ENCODE measurements at places on chromosomes 7 and 10. TPM values are rescaled to one million over a fixed set of nuclear protein-coding genes. Genes with fewer than 3 reads are reported as not detected.

CCDC201 gene
- not detected for total RNA-seq

DNA sequence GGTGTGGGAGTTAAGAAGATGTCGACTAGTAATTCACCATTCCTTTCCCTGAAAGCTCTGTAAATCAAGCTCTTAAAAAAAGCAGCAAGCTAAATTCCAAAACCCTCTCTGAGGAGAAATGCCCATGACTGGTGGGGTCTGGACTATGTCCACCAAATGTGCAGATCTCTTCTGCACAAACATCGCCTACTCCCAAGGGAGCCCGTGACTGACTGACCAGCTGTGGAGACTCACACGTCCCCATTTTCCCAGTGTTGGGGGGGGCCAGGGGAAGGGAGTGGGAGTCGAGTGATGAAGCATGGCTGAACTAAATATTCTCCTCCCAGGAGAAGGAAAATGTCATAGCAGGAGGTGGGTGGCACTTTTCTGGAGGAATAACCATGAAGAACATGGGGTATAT is 164.1 kb upstream of the HPS1 start:
- no peak for DNase-seq

GRCh38 chr7:68537774-68538071 is 1060.6 kb upstream of the AUTS2 start:
- DNase-seq, result no peak

- no peak for DNase-seq
Observed at GRCh38 chr7:117672453-117672852, 192.6 kb downstream of the CFTR start.

- DNase-seq, result no peak
Observed at GRCh38 chr10:104778371-104778770, 137.3 kb downstream of the SORCS3 start.

- DNase-seq, result no peak
Observed at GRCh38 chr10:23768281-23768680, 329.4 kb downstream of the OTUD1 start.

PILRA gene
- not detected for total RNA-seq

DNA sequence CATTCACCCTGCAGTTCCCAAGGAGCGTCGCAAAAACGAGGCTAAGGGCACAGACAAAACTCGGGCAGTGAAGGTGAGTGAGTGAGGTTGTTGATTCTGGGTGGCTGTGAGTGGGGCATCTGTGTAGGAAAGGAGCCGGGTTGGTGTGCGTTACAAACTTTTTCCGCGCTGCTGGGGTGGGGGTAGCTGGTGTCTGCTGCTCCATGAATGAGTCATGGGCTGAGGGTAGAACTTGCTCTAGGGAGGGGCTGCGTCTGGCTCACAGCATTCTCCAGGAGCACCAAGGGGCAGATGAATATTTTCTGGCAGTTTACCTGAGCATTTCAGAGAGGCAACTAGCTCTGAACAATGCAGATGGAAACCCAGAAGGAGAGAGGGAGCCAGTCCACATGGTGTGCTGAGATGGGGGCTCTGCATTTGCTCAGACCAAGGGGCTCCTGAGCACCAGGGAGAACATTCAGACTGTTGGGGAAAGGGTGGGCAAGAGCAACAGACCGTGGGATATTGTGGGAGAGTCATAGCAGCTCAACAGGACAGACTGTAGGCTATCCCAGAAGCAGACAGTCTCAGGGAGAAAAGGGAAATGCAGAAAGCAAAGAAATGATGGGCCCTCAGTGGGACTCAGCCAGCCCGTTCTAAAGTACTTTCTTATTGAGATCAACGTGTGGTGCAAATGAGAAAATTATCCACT is 18.8 kb downstream of the NOBOX start:
- DNase-seq, result peak; percentile 39

DNA sequence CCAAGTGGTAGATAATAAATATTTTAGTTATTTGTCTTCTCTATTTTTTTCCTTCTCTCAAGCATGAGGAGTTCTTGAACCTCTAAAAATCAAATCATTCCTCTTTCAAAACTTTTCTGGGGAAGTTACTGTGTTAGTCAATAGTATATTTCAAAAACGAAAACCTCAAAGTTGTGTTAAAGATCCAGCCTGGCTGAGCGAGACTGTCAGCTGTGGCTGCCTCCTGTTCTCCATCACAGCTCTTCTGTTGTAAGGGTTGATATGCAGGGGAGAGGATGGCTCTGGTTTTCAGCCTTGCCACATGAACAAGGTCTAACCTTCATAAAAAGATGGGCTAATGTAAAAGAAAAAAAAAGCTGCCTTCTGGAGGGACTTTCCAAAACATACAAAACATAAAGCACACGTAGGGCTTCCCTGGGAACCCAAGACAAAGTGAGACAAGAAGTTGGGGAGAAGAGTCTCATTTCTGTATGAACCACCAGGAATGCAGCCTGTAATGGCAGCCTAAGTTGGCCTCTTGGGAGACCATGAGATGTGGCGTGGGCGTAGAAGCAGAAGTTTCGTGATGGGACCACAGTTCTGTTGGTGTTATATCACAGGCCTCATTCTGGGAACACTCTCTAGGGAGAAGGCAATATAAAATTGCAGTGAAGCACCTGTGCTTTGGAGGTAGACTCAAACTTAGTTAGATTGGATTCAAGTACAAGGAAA is 77.9 kb upstream of the FHIP2A start:
- DNase-seq, result no peak

ERVW-1 gene
- total RNA-seq, result not detected

GRCh38 chr7:13651167-13651566 is 338.3 kb downstream of the ETV1 start:
- no peak for DNase-seq

CFAP69 gene
- 2.1 TPM for total RNA-seq

GRCh38 chr10:71323407-71323806 is 4.3 kb downstream of the SLC29A3 start:
- DNase-seq, result peak; percentile 20

DNA sequence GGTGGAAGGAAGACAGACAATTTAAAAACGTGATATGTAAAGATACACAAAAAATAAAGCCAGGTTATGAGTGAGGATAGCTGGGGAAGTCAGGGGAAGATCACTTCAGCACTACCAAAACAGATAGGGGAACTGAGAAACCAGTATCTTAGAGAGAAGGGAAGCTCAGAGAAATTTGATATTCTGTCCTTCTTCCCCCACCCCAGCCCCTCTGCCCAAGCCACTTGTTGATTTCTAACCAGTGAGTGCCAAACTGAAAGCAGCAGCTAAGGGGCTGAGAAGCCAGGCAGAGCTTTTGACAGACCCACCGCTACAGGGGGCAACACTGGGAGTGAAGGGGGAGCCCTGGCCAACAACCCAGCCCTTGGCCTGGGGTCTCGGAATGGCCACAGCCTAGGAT is 9.1 kb upstream of the SLC29A3 start:
- DNase-seq, result no peak

DNA sequence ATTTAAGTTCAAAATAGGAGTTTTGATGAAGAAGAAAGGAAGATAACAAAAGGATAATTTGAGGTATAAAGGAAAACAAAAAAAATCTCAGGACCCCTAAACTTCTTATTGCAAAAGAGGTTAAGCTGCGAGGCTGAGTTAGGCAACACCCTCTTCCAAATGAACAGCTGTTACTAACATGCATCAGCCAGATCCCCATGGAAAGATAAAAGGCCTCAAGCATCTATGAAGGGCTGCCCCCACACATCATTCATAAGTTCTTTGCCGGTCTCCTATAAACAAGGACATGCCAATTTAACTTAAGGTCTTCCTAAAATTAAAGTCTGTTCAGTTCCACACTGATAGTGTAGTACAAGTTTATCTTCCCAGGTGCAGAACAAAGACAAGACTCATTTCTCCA is 75.8 kb upstream of the IMMP2L start:
- DNase-seq, result no peak

DNA sequence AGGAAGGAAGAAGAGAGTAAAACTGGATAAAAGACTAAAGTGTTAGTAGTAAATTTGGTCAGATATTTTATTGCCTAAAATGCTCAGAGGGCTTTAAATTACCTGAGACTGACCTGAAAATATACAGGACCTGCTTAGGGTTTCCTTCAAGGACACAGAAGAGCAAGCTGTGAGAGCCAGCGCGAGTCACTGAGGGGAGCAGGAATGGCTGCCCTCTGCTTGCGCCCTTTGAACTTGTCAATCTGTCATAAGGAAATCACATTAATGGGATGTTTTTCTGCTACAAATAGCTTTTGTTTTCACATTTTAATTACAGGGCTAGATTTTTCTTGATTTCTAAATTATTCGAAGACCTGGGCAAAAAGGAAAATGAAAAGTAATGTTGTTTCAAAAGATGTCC is 26.9 kb downstream of the DNAJB9 start:
- no peak for DNase-seq

DNA sequence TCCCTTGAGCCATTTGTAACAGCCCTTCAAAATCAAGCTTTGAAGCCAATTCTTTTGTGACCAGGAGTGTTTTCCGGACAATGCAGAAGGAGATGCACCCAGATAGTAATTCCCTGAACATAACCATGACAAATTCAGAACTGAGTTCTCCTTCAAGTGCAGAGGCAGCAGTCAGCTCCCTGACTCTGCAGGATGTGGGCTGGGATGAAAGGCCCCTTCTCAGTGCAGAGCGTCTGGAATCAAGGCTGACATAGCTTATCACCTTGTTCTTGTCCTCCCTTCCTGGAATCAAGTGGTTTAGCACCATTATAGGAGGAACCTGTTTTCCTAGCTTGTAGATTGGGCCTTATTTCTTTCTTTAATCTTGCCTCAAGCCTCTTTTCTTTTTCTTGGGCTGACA is 143.4 kb downstream of the SORCS3 start:
- DNase-seq, result no peak

DNA sequence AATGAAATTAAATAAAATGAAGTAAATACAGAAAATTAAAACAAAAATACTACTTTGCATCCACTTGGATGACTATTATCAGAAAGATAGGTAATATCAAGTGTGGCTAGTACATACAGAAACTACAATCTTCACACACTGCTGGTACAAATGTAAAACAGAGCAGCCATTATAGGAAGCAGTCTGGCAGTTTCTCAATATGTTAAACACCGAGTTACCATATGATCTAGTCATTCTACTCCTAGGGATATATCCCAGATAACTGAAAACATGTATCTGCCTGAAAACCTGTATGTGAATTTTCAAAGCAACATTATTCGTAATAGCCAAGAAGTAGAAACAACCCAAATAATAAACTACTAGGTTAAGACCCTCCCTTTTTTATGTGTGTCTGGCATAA is 33.4 kb downstream of the LARP4B start:
- no peak for DNase-seq

DNA sequence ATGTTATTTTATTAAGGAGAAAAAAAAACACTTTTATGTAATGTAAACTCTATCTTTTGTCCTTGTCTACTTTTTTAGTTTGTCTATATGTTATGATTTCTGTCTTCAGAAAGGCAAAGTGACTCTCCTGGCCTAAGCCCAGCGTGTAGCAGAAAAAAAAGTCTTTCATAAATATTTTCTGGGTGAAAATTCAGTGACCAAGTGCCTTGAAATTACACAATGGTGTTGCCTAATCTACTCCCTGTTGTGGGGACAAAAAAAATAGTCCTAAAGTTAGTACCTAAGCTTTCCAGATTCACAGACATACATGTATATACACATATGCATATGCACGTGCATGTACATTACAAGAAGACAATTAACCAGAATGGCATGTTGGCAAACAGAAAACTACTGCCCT is 1257.8 kb upstream of the SORCS1 start:
- no peak for DNase-seq

SSC4D gene
- total RNA-seq, result 0.60 TPM

SLC39A12 gene
- total RNA-seq, result not detected

- no peak for DNase-seq
Observed at GRCh38 chr10:45106236-45106856, 105.6 kb downstream of the ZNF22 start.

UCN3 gene
- not detected for total RNA-seq

LLCFC1 gene
- total RNA-seq, result not detected

GRCh38 chr7:16399265-16399831 is 22.0 kb downstream of the CRPPA start:
- no peak for DNase-seq

DNA sequence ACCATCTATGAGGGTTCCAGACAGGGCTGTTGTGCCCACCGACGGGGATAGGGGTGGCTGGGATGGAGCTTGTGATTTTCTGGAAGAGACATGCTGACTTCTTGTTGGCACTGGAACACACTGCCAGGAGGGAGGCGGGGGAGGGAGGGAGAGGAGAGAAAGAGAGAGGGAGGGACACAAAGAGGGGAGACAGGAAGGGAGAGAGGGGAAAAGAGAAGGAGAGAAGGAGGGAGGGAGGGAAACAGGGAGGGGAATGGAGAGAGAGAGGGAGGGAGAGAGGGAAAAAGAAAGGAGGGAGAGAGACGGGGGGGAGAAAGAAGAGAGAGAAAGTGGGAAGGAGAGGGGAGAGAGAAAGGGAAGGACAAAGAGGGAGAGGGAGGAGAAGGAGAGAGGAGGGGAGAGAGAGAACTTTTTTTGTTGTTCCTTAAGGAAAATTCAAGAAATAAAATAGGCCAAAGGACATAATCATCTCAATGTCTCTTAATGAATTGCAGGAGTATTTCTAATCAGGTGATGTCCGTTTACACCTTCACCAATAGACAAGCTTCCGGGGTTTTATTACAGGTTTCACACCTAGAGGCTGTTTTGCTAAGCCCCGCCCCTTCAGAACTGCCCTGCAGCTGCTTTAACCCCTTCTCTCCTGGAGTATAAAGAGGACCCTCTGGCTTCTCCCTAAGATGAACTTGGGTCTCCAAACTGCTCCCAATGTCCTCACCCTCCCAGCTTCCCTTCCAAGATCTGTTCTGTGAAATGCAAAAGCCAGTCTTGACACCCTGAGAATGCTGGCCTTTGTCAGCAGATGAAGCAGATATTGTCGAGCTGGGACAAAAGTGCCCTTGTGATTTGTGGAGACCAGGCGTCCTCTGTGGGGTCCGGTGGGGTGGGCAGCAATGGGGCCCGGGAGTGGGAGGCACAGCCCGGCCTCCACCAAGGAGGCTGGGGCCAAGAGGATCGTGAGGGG is 82.0 kb upstream of the GTF2IRD1 start:
- DNase-seq, result no peak

DNA sequence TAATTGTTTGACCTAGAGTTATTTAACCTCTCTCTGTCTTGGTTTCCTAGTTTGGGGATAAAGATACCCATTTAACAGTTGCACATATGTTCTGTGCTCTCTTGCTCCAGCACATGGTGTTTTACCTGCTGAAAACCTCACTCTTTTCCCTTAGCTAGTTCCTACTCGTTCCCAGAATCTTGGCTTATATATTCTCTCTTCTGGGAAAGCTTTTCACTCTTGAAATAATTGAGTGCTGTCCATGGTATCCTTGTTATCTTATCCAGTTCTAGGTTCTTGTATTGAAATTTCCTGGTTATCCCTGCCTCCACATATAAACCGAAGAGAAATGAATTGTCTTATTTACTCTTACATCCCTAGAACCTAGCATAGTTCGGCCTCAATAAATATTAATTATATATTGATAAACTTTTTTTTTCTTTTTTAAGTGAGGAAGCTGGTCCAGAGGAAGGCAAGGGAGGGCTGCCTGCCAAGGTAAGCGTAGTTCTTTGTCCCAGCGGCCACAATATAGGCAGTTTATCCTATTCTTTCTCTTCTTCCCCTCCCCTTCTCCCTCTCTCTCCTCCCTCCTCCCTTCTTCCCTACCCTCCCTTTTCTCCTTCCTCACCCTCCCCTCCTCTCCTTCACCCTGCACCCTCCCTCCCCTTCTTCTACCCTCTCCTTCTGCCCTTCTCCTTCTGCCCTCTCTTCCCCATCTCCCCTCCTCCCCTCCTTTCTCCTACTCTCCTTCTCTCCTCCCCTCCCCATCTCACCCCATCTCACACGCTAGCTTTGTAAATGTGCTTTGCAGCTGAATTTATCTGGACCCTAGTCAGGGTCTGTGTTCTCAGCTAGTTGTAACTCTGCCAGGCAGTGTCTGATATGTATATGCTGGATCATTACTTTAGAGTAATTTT is 7.9 kb downstream of the WEE2 start:
- no peak for DNase-seq
